ENCODE measurements at places on chromosomes 7 and 10.

DNA sequence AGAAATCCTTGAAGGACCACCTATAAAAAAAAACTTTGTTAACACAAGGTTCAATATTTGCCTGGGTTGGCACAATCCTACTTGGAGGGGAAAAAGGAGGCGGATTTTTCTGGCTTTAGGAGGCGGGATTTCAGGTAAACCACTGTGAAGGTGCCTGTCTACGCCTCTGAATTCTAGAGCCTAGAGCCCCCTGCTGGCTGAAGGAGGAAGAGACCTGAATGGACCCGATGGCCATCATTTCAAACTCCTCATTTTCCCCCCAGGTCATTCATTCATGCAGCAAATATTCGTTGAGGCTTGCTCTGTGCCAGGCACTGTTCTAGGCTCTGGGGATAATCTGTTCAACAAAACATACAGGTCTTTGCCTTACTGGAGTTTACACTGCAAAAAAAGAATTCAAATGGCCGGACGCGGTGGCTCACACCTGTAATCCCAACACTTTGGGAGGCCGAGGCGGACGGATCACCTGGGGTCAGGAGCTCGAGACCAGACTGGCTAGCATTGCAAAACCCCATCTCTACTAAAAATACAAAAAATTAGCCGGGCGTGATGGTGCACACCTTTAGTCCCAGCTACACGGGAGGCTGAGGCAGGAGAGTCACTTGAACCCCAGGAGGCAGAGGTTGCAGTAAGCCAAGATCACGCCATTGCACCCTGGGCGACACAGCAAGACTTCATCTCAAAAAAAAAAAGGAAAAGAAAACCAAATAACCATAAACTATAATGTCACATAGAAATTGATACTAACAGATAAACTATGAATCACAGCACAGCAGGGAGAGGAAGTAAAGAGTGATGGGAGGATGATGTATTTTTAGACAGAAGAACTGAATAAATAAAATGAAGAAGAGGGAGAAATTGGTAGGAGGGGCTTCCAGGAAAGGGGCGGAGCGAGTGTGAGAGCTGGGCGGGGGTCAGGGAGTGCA, 90.1 kb upstream of the NFE2L3 start:
- peak; percentile 61 for DNase-seq

GRCh38 chr7:114481999-114482398, 67.4 kb downstream of the FOXP2 start:
- no peak for DNase-seq

GRCh38 chr7:7408001-7408770, 127.5 kb downstream of the COL28A1 start:
- DNase-seq: no peak

- DNase-seq: no peak
Measured at GRCh38 chr10:14810969-14811953, 26.6 kb downstream of the CDNF start.

DNA sequence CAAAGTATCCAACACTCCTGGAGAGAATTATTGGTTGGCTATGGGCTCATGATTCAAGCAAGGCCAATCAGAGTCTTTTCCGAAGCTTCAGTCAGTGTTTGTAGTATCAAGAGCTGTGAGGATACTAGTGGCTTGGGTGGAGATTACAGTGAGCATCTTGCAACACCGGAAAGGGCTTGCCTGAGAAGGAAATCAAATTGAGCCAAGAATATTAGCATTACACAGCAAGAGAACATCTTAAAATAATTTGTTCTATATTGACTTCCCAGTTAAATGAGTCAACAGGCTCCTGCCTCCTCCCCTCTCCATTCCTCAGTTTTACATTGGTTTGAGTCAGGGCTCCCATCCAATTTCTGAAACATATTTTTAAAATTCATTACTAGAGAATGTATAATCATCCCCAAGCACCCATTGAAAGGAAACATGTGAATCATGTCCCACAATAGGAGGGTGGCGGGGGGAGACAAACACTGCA, 127.4 kb downstream of the ELAPOR2 start:
- DNase-seq: peak; percentile 10

DNA sequence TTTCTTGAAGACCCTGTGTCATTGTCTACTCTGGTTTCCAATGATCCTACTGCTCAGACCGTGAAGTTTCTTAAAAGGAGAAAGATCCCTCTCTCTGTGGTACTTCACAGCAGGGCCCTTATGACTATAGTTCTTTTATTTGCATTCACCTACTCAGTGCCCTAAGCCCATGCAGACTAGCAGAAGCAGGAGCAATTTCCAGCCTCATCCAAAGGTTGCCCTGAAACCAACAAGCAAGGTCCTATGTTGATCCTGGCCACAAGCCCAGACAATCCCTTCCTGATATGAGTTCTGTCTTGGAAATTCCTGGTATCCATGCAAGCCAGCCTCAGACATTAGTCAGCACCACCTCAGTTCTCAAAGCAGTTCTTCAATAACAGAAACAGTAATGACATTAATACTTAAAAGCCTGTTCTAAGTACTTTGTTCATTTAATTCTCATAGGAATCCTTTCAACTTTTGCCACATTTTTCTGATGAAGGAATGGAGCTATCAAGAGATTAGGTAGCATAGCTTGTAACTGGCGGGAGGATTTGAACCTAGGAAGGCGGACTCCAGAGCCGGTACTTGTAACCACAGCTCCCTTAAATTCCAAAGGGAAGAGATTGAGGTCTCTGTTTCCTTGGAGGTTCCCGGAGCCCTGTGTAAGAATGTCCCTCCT, 58.1 kb upstream of the ST8SIA6 start:
- DNase-seq: peak; percentile 99

- DNase-seq: no peak
Measured at GRCh38 chr7:140619176-140619575, 21.4 kb downstream of the DENND2A start.

DNA sequence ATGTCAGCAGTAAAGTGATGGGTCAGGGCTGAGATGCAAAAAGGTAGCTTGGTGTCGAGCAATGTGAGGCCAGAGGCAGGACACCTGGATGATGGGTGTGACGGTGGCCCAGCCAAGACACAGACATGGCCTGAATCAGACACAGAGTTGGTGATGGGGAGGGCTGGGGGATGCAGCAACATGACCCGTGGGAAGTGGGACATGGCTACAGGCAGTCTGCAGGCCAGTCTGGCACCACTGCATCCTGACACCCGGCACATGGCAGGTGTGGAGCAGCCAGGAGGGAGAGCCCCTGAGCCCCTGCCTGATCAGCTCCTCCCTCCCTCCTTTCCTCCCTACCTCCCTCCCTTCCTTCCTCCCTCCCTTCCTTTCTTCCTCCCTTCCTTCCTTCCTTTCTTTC, 114.8 kb upstream of the WDR11 start:
- no peak for DNase-seq

GRCh38 chr10:8136736-8137135, 82.2 kb downstream of the GATA3 start:
- no peak for DNase-seq

DNA sequence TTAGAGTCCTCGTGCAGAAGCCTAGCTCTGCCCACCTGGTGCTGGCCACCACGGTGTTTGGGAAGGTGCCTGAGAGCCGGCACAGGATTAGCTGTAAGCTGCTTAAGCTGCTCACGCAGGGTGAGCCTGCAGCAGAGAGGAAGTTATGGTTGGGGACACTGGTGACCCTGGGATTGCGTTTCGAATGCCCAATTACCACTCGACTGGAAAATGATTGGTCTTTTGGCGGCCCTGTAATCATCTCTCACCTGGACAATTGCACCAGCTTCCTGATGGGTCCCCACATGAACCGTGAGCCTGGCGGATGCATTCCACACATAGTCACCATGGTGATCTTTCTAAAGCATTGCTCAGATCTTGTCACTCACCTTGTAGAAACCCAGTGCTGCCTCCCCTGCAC, 442.3 kb upstream of the ZMIZ1 start:
- DNase-seq: no peak

GRCh38 chr7:92631850-92632487, 41.8 kb upstream of the FAM133B start:
- no peak for DNase-seq

GRCh38 chr10:80104066-80104926, 25.8 kb downstream of the TMEM254 start:
- no peak for DNase-seq

- no peak for DNase-seq
Measured at GRCh38 chr10:24370877-24371276, 161.9 kb downstream of the KIAA1217 start.

DNA sequence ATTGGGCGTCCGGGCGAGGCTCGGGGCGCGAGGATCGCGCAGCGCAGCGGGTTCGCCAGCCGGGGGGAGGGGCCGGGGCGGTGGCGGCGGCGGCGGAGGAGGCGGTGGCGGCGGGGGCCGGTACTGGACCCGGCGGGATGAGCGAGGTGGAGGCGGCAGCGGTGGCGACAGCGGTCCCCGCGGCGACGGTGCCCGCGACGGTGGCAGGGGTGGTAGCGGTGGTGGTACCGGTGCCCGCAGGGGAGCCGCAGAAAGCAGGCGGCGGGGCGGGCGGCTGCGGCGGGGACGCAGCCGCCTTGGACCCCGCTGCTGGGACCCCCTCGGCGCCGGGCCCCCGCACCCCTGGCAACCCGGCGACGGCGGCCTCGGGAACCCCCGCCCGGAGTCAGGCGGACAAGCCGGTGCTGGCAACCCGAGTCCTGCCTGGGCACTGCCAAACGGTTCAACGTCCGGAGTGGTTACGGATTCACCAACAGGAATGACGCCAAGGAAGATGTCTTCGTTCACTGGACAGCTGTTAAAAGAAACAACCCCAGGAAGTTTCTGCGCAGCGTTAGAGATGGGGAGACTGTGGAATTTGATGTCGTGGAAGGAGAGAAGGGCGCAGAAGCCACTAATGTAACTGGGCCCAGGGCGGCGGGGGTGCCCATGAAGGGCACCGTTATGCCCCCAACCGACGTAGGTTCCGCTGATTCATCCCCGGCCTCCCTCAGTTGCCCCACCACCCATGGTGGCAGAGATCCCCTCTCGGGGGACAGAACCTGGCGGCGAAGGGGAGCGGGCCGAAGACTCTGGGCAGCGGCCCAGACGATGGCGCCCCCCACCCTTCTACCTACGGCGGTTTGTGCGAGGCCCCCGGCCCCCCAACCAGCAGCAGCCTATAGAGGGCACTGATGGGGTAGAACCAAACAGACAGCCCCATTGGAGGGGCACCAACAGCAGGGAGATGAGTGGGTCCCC, 100.3 kb upstream of the CPXM2 start:
- DNase-seq: no peak

GRCh38 chr7:74174606-74175082, 488 bp downstream of the EIF4H start:
- DNase-seq: peak; percentile 38

- DNase-seq: peak; percentile 22
Measured at GRCh38 chr7:36192053-36192824, 39.2 kb downstream of the EEPD1 start.

DNA sequence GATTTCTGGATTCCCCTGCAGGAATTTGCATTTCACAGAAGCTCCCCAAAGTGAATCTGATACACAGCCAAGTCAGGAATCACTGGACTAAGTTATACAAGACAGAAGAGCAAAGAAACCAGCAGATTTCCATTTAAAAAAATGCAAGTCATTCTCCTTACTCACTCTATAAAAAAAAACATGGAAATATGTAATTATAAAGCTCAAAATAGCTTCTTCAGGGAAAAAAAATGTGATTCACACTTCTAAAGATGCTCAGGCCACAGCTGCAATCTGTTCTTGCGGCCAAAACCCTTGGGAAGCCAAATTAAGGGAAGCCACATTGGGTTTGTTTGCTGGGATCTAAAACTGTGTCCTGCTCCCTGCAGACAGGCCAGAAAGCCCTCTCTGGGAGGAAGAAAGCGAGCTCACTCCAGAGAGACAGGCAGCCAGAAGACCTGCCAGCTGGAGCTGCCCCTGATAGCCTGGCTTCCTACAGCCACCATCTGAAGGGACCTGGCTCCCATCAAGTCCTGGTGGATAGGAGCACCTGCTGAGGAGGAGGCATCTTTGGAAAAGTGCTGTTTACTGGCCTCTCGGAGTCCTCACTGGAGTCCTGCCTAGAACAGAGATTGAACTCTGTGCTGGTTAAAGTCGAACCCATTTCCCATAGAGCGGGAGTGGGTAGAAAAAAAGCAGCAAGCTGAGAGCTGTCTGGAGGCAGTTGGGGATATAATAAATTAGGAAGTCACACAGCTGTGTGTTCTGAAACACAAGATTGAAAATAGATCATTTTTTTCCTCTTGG, 359.2 kb upstream of the AOAH start:
- peak; percentile 58 for DNase-seq

GRCh38 chr7:960269-960871, 5.9 kb upstream of the ADAP1 start:
- DNase-seq: no peak

DNA sequence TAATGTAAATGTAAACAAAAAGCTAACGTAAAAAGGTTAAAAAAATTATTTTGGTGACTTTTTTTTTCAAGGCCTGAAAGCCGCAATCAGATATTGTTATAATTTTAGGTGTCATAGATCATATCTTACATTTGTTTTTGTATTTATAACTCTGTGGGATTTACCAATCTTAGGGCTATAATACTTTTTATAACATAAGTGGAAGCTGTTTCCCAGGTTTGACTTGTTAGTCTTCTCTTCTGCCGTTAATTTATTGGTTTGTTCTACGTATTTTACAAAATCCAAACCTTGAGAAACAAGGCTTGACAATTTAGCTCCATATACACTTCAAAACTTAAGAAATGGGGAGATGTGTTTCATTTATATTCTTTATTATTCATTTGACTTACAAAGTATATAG, 119.4 kb downstream of the EVX1 start:
- no peak for DNase-seq

DNA sequence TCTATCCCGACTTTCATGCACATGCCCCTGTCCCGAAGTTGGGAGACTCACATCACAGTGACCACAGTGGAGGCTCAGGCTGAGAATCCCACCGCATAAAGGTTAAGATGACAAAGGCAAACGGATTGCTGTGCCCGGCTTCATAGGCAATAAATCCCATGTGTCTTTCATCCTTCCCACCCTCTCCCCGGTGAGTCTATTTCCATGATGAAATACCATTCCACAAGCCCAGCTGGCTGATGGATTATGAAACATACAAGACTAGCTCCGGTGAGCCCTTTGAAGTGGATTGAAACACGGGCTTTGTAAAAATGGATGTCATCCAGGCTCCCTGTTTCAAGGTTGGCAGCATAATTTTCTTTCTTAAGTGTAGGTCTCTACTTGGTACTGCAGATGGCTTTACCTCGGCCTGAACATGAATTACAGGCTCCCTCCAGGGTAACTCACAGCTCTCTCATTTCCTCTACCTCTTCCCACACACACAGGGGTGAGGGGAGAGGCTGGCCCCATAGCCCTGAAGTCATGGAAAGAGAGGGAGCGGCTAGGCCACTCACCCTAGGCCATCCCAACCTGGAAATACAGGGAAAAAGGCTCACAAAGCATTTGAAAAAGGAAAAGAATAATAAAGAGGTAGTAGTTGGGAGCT, 92.0 kb upstream of the CALN1 start:
- no peak for DNase-seq

- peak; percentile 29 for DNase-seq
Measured at GRCh38 chr10:239109-239508, 103.9 kb downstream of the ZMYND11 start.

Measured in A172 (cell line).